ENCODE measurements at places on chromosomes 2 and 18.

- DNase-seq, result no peak
Observed at GRCh38 chr2:74188018-74188601, 9.4 kb upstream of the MOB1A start.

DNA sequence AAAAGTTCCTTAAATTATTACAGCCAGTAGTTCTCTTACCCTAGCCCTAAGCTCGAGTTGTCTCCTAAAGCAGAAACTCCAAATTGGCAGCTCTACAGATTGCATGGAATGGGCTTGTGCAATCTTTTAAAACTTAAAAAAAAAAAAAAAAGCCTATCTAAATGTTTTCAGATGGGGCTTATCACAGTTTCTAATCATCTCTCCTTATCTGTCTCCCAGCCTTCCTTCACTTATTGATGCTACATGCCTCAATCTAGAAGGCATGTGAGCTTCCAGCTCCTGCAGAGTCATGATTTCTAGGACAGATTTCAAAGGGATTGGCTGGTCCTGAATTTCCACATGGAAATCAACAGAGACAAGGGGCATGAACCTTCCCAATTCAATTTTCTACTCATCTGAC, 33.1 kb upstream of the PELI1 start:
- DNase-seq, result peak; percentile 17

GRCh38 chr18:3281456-3282400, 19.8 kb downstream of the MYL12B start:
- peak; percentile 53 for DNase-seq

GRCh38 chr2:108919571-108920373, 69.2 kb downstream of the EDAR start:
- DNase-seq, result no peak

- no peak for DNase-seq
Observed at GRCh38 chr2:154740361-154740760, 41.9 kb downstream of the KCNJ3 start.

DNA sequence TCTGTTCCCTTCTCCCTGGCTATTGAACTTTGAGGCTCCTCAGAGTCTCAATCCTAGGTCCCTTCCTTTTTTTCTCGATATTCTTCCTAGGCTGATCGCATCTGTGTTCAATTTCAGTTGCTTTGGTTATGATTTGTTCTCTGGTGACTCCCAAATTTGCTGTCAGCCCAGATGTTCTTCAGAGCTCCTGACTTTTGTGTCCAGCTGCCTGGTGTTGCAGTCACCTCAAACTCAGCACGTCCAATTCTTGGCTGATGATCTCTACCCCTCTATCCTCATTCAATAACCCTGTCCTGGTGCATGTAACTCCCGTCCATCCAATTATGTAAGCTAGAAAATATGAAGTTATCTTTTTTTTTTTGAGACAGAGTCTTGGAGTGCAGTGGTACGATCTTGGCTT, 31.4 kb downstream of the DIS3L2 start:
- no peak for DNase-seq

DNA sequence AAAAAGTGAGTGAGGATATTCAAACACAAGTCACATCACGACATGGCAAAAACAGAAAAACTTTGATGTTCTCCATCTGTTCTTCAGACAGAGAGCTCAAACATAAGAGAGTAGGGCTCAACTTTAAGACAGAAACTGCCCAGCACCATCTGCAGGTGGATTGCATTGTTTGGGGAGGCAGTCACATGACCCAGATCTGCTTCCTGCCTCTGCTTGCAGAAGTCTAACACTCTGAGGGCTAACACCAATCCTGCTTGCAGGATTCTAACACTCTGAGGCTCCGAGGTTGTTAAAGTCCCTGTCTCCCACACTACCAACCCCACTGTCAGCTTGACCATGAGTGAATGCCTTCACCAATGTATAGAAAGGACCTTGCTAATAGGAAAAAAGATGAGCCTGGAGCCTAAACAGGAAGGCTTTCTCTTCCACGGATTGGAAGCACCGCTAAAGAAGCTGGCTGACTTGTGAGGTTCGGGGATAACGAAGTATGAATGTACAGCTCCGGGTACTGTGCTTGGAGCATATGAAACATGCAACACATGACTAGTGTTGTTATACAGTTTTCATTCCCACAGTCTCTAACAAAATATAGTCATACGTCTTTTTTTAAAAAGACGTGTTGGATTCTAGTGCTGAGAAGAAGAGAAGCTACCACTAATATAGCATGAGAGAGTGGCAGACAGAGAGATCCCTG, 176.6 kb upstream of the CREB1 start:
- DNase-seq, result no peak

- peak; percentile 74 for DNase-seq
Observed at GRCh38 chr2:112541315-112542122, 746 bp upstream of the POLR1B start.

- DNase-seq, result no peak
Observed at GRCh38 chr2:2260696-2261268, 70.3 kb downstream of the MYT1L start.

DNA sequence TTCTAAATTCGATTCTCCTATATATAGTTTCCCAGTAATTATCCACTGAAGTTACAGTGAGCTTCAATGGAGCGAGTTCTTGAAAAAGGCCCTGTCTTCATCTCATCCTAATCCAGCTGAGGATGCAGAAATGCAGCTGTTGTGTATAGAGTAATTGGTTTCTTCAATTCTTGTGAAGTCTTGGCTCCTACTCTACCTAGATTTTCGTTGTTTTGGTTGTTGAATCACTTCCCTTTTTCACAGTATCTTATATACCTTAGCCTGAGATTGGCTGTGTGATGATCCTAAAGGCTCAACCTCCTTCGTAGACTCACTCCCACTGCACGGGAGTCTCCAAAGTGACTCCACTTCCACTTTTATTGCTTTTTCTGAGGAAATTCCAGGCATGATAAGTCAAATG, 280.4 kb downstream of the PARD3B start:
- DNase-seq, result no peak

- no peak for DNase-seq
Observed at GRCh38 chr18:47342566-47342965, 91.1 kb upstream of the SKOR2 start.

GRCh38 chr2:166361351-166362153, 14.2 kb downstream of the SCN9A start:
- peak; percentile 54 for DNase-seq

GRCh38 chr2:21231985-21232384, 108.2 kb downstream of the TDRD15 start:
- peak; percentile 46 for DNase-seq

- DNase-seq, result peak; percentile 42
Observed at GRCh38 chr18:51621113-51621863, 423.8 kb upstream of the MEX3C start.

DNA sequence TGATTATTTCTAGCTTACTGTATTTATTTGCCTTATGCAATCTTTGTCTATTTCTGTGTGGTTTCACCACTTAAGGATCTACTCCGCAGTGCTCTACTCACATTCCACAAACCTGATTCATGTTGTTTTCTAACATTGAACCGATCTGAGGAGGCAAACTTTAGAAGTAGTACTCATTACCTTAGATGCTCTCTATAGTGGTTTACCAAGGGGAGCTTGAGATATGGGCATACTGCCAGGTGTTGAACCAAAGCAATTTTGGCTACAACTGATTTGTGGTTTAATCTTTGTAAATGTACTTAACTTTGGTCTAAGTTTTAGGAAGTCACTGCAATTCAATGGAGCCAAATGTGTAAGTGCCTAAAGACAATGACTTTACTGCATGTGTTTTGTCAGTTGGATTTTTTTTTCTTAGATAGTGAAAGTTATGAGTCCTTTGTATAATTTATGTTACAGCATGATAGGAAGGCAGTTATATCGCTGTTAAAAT, 50.1 kb downstream of the MAP2 start:
- DNase-seq, result no peak

DNA sequence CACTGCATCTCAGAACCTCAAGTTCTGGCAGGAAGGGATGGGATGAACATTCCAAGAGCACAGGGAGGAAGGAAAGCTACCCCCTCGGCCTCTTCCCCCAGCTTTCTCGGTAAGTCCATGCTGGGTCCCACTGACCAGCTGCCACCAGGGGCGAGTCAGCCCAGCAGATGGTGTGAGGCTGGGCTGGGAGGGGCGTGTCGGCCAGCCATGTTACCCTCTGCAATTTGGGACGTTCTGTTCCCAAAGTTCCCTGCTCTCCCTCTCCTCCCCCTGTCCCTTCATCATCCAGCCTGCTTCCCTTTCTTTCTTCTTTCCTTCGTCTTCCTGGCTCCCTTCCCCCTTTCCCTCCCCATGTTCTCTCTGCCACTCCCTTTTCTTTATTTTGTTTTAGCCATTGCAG, 74.3 kb upstream of the TNP1 start:
- DNase-seq, result no peak

DNA sequence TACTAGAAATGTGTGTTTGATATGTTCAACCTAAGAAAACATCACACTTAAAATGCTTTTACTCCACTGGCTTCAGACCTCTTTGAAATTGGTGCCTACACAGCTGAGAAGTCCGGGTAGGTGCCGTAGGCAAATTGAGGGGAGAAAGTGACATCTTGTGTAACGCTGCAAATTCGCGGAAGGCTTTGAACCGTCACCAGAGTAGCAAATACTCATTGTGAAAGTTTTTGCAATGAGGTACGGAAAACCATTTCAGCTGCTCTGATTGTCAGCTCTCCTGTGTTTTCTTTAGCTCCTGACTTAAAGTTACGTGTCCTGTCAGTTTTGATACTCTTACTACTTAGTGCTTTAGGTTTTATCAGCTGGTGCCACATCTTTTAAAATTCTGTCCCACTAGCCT, 224.5 kb downstream of the FAM210A start:
- no peak for DNase-seq

- DNase-seq, result no peak
Observed at GRCh38 chr2:168050377-168050776, 197.0 kb downstream of the STK39 start.

- DNase-seq, result no peak
Observed at GRCh38 chr18:23141104-23141999, 6.1 kb downstream of the CABLES1 start.

- no peak for DNase-seq
Observed at GRCh38 chr2:231615058-231615671, 22.5 kb downstream of the TEX44 start.

All from inflammatory macrophage (primary cell).